ENCODE measurements at places on chromosomes 7 and 10.

- DNase-seq, result no peak
These were observed 4.8 kb upstream of the FAM24B start for GRCh38 chr10:122884166-122884565.

- no peak for DNase-seq
These were observed 11.7 kb downstream of the RPA3 start for GRCh38 chr7:7706556-7707172.

GRCh38 chr7:44286618-44287487 lies 38.5 kb downstream of the CAMK2B start:
- DNase-seq, result no peak

DNA sequence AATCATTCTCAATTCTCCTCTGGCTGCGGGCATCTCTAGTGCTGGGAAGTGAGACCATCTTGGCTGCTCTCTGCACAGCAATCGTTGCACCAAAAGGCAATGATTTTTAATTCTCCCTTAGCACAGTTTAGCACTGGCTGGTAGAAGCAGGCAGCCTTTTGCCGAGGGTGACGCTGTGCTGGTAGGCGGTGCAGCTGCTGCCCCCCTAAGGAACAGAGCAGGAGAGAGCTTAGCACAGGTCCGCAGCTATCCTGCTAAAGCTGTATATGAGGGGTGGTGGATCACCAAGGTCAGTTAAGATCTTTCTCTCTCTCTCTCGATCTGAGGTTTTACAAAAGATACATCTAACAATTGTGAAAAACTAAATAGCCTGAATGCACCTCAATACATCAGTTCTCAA lies 390.1 kb downstream of the GATA3 start:
- no peak for DNase-seq

DNA sequence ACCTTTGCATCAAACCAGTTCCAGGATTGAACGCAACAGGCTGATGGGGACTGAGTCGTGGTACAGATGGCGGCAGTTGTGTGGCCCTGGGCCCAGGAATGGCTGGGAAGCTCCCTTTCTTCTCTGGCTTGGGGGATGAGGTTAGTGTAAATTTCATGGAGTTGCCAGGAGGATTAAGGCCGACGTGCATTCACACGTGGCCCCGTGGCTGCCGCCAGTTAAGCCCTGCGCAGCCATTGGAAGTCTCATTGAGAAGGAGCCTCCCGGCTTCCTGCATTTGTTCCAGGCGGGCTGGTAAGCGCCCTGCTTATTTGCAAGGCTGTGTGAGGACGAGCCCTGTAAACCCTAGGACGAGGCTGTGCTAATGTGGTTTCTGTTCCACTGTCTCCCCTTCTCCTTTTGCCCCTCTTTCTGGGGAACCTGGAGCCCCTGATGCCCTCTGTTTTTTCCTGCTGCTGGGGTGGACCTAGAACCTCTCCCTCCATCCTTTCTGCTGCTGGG lies 174.7 kb upstream of the TNRC18 start:
- DNase-seq, result no peak

DNA sequence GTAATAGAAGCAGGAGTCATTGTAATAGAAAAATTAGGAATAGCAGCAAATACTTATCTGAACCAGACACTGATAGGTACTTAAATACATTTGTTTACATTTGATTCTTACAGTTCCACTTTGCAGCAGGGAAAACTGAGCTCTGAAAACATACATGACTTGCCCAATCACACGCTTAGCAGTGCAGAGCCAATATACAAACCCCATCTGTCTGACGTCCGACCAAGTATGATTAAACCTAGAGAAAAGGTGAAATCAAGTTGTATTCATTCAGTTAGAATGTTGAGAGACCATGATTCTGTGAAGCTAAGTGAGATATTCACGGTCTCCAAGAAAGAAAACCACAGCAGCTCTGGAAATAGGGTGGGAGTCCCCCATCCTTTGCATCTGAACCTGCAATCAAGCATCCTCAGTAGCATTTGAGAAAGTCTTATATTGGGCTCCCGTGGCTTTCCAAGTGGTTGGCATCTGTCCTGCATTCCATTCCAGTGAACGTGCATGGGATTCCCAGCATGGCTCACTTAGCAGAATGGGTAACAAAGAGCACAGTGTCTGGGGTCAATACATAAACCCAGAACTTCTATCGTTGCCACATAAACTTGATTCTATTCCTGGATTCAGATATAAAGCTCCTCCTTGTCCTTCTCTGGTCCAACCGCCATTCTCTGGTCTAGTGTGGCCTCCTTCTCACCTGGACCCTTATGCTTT lies 148.7 kb upstream of the RSU1 start:
- DNase-seq, result no peak

DNA sequence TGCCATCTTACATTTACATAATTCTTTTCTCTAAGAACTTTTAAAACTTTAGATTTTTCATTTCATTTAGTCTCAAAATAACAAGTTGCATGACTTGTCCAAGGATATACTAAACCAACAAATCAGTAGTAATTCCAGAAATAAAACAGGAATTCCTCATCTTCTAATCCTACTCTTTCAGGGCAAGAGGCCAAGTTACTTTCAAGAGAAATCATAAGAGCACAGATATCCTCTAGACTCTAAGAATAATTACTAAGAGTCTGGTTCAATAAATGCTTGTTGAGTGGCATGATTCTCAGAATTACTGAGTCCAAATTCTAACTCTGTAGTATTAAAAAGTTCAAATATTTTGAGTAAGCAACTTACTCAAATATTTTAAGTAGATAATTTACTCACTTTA lies 12.9 kb downstream of the PDZD8 start:
- no peak for DNase-seq

DNA sequence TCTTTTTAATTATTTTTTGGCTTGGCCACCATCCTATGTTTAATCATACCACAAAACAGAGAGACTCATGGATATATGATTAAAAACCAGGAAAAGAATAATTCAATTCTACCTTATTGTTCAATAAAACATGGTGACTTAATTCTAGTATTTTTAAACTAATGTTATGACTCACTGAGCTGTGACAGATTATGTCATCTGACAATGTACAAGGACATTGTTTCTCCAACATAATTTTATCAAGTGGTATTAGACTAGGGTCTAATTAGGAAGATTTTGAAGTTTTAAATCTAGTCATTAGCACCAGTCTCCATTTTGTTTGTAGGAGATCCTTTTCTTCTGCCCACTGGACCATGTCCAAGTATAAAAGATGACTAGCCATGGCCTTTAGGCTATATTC lies 199.3 kb upstream of the MDFIC start:
- no peak for DNase-seq

- DNase-seq, result no peak
These were observed 4.0 kb downstream of the ZCCHC24 start for GRCh38 chr10:79441433-79441832.

DNA sequence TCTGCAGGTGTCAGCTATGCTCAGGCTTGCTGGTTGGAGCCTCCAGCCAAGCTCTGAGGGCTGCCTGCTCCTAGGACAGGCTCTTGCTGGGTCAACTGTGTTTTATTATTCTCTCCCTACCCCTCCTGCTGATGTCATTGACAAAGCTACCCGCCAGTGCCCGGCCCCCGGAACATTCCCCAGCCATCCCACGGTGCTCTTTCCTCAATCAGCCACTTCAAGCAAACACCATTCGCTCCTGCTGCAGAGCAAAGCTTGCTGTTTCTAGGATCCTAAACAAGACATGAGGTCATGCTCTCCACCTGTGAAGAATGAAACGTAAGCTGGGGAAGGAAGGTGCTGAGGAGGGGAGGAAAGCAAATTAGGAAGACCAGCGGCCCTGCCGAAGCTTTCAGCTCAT lies 2.1 kb upstream of the C10orf71 start:
- no peak for DNase-seq

DNA sequence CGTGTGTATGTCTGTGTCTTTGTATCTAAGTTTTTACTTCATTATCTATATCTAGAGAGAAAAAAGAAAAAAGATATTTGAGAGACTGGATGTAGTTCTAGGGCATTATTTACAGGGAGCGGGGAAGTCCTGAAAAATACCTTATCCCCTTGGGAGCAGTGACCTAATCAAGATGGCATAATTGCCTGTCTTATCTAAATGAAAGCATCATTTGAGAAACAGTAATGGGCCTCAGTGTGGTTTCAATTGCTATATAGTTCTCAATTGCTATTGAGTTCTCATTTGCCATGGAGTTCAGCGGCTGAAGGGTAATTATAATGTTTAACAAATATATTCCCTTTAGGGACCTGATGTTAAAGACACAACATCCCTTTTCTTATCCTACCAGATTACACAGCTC lies 216.5 kb downstream of the PLXNA4 start:
- DNase-seq, result no peak

- no peak for DNase-seq
These were observed 5.8 kb downstream of the PLA2G12B start for GRCh38 chr10:72948762-72949161.

DNA sequence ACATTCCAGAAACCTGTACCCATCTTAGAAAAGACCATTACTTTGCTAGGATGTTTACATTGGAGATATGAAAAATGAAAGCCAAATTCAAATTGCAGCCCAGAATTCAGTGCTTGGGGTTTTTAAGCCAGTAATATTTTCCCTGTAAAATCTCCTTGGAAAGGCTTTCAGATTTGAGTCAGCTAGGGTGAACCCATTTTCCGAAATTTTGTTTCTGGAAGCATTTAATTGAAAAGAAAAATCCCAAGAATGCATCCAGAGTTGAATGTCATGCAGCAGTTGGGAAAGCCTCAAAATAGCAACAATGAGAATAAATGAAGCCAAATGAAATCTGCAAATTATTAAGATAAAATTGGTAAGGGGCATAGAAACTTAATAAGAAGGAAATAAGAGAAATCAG lies 106.4 kb downstream of the BMPER start:
- no peak for DNase-seq

DNA sequence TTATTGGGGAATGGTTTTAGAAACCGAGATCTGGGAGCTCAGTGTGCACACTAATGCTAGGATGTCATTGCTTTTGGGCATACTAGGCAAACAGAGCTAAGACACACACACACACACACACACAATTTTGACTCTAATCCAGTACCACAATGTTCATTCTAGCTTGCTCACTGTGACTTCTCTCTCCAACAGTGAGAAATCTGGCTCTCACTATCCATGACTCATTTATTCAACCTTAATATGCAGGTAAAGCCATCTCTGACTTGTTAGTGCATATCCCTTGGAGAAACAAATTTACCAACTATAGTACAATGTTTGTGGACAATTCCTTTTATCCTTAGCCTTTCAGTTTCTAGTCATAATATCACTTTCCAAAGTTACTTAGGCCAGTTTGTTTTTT lies 5.9 kb upstream of the BMS1 start:
- DNase-seq, result no peak

- DNase-seq, result no peak
These were observed 14.6 kb downstream of the GBX1 start for GRCh38 chr7:151152643-151153513.

DNA sequence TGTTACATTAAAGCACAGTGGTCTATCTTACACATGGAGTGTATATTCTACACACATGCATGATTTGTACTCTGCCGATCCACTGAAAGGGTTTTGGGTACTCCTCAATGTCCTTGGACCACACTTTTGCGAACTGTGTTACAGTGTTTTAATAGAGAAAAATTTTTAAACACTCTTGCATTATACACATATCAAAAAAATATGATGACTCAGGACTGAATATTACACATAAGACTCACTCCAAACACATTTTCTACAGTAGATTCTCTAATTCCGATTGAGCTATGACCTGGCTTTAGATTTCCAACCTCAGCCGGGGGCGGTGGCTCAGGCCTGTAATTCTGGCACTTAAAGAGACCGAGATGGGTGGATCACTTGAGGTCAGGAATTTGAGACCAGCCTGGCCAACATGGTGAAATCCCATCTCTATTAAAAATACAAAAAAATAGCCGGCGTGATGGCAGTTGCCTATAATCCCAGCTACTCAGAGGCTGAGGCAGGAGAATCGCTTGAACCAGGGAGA lies 222.4 kb downstream of the CACNA2D1 start:
- DNase-seq, result no peak

GRCh38 chr7:121447911-121448300 lies 51.8 kb upstream of the FAM3C start:
- no peak for DNase-seq

DNA sequence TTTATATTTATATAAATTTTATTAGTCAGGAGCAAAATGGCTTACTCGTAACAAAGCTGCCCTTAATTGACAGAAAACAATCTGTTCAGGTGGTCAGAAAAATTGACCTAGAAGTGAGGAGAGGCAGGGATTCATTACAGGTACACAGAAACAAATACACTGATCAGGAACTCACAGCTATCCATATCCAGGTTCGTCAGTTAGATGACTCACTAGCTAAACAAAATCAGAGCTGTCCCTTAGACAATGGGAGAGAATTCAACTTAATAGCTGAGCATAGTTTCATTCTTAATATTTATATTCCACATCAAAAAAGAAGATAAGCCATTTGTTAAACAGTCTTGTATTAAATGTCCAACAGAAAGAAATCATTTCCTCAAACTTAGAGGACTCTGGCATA lies 41.7 kb downstream of the HYCC1 start:
- no peak for DNase-seq

- DNase-seq, result no peak
These were observed 39.6 kb downstream of the MPP7 start for GRCh38 chr10:28263136-28263857.

DNA sequence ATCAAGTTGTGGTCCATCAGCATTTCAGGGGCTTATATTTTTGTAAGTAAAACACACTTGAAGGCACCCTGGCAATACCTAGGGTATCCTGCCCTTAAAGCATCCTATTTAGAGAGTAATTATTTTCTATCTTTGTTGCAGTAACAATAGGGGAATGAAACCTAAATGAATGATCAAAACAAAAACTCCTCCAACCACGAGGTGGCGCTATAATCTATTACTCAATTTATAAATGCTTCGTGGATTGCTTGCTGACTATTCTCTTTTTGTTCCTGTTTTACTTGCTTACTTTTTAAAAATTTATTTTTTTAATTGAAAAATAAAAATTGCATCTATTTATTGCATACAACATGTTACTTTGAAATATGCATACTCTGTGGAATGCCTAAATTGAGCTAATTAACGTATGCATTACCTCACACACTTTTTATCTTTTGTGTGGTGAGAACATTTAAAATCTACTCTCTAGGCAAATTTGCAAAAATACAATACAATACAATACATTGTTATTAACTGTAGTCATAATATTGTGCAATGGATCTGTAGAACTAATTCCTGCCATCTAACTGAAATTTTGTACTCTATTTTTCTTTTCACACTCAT lies 147.7 kb upstream of the BMPER start:
- DNase-seq, result no peak

GRCh38 chr7:25861601-25862260 lies 290.3 kb upstream of the NFE2L3 start:
- no peak for DNase-seq
